Liver (tissue), 10 donors: ENCODE measurements at places on chromosomes 4 and X. TPM values are rescaled to one million over a fixed set of nuclear protein-coding genes. Genes with fewer than 3 reads are reported as not detected.

- H3K27ac ChIP-seq, result no peak overlapping the region
- H3K36me3 ChIP-seq, result no peaks in the 10 kb centered on the region
- H3K4me3 ChIP-seq, result no peak overlapping the region
- peak; percentile 33 for DNase-seq
- no peaks in the 10 kb centered on the region for H3K4me1 ChIP-seq
Measured at GRCh38 chrX:70998411-70999027, 67.6 kb upstream of the SLC7A3 start.

GRCh38 chr4:31557437-31557836, 837.3 kb downstream of the PCDH7 start:
- no peak overlapping the region for H3K4me3 ChIP-seq
- H3K36me3 ChIP-seq, result no peaks in the 10 kb centered on the region
- no peaks in the 10 kb centered on the region for H3K27me3 ChIP-seq
- H3K4me1 ChIP-seq, result no peaks in the 10 kb centered on the region
- no peak overlapping the region for H3K27ac ChIP-seq

Gene HELT
- not detected for total RNA-seq

- H3K36me3 ChIP-seq, result no peaks in the 10 kb centered on the region
- no peak overlapping the region for H3K27ac ChIP-seq
- H3K4me1 ChIP-seq, result no peaks in the 10 kb centered on the region
Measured at GRCh38 chrX:107576392-107576791, 51.9 kb upstream of the PRPS1 start.

GRCh38 chrX:140701480-140701879, 8.1 kb upstream of the LINC00632 start:
- H3K36me3 ChIP-seq, result no peaks in the 10 kb centered on the region
- no peaks in the 10 kb centered on the region for H3K4me1 ChIP-seq
- H3K27me3 ChIP-seq, result no peaks in the 10 kb centered on the region
- no peak for DNase-seq
- H3K27ac ChIP-seq, result no peak overlapping the region

- H3K36me3 ChIP-seq, result no peaks in the 10 kb centered on the region
- H3K4me3 ChIP-seq, result no peak overlapping the region
- no peak overlapping the region for H3K27ac ChIP-seq
- peaks cover 13% of the 10 kb centered on the region for H3K4me1 ChIP-seq
Measured at GRCh38 chr4:16078195-16078760, 5.5 kb downstream of the PROM1 start.

GRCh38 chrX:65994519-65995506, 45.1 kb downstream of the VSIG4 start:
- no peaks in the 10 kb centered on the region for H3K4me1 ChIP-seq
- DNase-seq, result no peak

GRCh38 chrX:153537526-153538295, 20.3 kb downstream of the ATP2B3 start:
- no peaks in the 10 kb centered on the region for H3K27me3 ChIP-seq
- H3K27ac ChIP-seq, result no peak overlapping the region
- H3K36me3 ChIP-seq, result no peaks in the 10 kb centered on the region
- DNase-seq, result no peak

GRCh38 chrX:13688384-13688957, 457 bp upstream of the RAB9A start:
- H3K27ac ChIP-seq, result peak overlapping the region; percentile 95
- no peak for DNase-seq

DNA sequence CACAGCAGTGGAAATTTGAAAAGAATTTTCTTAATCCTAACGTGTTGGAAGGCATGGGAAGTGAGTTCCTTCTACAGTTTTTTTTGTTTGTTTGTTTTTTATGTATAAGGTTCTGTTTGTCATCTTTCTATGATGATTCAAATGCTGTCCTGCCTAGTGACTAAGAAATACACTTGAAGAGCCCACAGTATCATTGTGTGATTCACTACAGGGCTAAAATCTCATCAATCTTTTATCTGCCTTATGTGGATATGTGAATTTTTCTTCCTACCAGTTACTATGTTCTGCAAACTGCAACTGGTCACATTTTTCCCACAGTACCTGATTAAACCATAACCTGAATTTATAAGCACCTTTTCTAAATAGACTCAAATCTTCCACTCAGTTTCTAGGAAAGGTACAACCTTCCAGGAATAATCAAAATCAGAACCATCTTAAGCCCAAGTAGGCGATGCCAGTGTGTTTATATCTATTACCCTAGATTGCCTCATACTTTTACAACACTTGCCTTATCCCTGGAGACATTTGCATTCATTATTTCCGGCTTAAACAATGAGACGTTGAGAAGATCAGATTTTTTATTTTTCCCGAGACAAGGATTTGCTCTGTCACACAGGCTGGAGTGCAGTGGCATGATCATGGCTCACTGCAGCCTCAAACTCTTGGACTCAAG, 214.6 kb upstream of the GALNT7 start:
- no peaks in the 10 kb centered on the region for H3K27me3 ChIP-seq
- no peak overlapping the region for H3K27ac ChIP-seq
- DNase-seq, result no peak
- no peak overlapping the region for H3K4me3 ChIP-seq
- H3K36me3 ChIP-seq, result no peaks in the 10 kb centered on the region
- H3K4me1 ChIP-seq, result no peaks in the 10 kb centered on the region

- no peaks in the 10 kb centered on the region for H3K36me3 ChIP-seq
- no peak overlapping the region for H3K27ac ChIP-seq
- no peak overlapping the region for H3K4me3 ChIP-seq
- no peaks in the 10 kb centered on the region for H3K4me1 ChIP-seq
- H3K27me3 ChIP-seq, result peaks cover 3% of the 10 kb centered on the region
Measured at GRCh38 chrX:153029875-153030274, 26.4 kb upstream of the PNMA3 start.

GRCh38 chr4:106063009-106063408, 167.7 kb downstream of the NPNT start:
- DNase-seq, result no peak
- H3K36me3 ChIP-seq, result no peaks in the 10 kb centered on the region
- no peaks in the 10 kb centered on the region for H3K4me1 ChIP-seq
- no peak overlapping the region for H3K27ac ChIP-seq

DNA sequence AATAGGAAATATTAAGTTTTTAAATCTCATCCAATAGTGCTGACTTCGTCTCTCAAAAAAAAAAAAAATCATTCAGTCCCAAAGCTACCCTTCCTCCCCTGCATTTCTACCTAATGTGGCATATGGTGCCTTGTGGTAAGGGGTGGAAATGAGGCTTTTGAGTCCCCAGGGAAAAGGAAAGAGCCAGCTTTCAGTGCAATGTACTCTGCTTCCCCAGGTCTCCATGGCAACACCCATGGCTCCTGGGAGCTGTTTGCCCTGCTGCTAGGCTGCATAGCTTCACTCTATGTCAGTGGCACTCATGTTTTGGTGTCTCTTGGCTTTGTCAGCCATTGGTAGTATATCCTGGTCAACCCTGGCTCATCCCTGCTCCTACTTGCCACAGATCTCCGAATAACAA, 175.9 kb downstream of the SLC39A8 start:
- no peaks in the 10 kb centered on the region for H3K36me3 ChIP-seq
- peaks cover 2% of the 10 kb centered on the region for H3K27me3 ChIP-seq
- no peak overlapping the region for H3K27ac ChIP-seq
- no peak overlapping the region for H3K4me3 ChIP-seq
- H3K4me1 ChIP-seq, result no peaks in the 10 kb centered on the region

Gene PNMA6F
- not detected for total RNA-seq

Gene MAGEC1
- total RNA-seq, result not detected

GRCh38 chrX:48472851-48473703, 2.9 kb upstream of the FTSJ1 start:
- no peak for DNase-seq
- H3K27me3 ChIP-seq, result peaks cover 7% of the 10 kb centered on the region
- H3K27ac ChIP-seq, result no peak overlapping the region
- no peaks in the 10 kb centered on the region for H3K4me1 ChIP-seq
- H3K4me3 ChIP-seq, result no peak overlapping the region
- H3K36me3 ChIP-seq, result no peaks in the 10 kb centered on the region

GRCh38 chrX:1507511-1508463, 29.2 kb downstream of the P2RY8 start:
- no peak overlapping the region for H3K27ac ChIP-seq
- H3K4me1 ChIP-seq, result no peaks in the 10 kb centered on the region

DNA sequence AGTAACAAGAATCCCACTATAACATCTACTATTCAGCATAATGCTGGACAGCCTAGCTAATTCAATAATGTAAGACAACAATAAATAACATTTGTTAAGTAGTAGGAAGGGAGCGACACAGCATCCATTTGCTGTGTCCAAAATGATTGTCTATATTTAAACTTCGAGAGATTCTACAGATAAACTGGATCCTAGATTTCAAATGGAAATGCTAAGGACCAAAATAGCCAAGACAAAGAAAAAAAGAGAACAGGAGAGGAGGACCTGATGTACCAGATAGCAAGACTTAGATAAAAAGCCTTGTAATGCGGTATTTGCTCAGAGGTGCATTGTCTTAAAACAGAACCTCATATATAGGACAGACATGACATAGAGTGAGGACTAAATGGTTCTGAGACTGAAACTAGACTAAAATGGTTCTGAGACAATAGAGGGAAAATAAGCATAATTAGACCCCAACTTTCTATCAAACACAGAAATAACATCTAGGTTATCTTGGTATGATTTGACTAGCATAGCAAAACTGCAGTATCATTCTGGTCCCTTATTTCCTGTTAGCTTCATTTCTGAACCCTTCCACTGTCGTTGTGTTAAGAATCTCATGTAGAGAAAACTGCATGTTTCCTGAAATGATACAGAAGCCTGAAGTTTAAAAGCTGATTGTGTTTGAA, 3.8 kb downstream of the HPGDS start:
- no peak for DNase-seq
- H3K36me3 ChIP-seq, result no peaks in the 10 kb centered on the region
- H3K4me1 ChIP-seq, result no peaks in the 10 kb centered on the region
- H3K27me3 ChIP-seq, result no peaks in the 10 kb centered on the region

DNA sequence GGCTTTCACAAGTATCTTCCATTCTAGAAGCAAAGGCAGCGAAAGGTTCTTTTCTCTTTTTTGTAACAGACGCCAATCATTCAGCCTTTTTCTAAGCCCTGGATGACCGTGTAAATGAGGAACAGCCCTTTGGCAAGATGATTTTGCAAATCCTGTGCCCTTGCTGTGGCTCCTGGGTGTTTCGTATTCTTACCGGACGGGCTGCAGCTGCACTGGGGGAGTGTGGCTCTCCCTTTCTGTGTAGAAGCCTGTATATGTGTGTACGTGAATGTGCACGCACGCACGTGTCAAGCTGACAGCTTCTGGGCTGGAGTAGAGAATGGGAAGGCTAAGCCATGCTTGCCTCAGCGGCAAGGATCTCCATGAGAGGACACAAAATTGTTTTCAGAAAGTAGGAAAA, 8.2 kb downstream of the GRPEL1 start:
- no peak for DNase-seq
- H3K27ac ChIP-seq, result no peak overlapping the region
- no peak overlapping the region for H3K4me3 ChIP-seq

- no peaks in the 10 kb centered on the region for H3K27me3 ChIP-seq
- H3K27ac ChIP-seq, result no peak overlapping the region
- no peak overlapping the region for H3K4me3 ChIP-seq
- no peaks in the 10 kb centered on the region for H3K4me1 ChIP-seq
Measured at GRCh38 chr4:176561368-176561767, 231.4 kb downstream of the VEGFC start.

DNA sequence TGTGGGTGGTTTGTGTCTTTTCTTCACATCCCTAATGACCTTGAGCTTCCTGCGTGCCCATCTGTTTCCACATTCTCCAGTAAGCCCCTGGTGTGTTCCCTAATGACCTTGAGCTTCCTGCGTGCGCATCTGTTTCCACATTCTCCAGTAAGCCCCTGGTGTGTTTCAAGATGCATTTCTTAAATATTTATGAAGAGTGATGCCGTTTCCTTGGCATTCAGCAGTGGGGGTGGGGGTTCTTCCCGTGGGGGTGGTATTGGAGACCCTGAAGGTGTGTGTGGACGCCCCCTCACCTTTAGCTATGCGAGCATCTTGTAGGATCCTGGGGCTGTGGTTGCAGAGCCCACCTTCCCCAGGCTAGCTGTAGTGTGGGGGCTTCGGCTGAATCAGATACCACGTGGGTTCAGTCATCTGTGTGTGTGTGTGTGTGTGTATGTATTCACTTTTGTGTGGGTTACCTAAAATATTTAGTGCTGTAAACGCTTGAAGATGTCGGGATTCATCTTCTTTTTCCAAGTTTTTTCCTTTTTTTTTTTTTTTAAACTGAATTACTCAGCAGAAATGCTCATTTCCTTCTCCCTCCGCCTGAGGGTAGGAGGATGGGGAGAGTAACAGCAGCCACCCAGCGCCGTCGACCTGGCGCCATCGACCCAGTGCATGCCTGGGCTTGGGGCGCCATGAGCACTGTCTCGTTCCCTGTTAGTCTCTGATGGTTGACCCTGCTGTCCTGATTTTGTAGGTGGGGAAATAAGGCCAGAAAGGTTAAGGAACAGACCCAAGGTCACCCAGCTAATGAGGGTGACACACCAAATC, 9.9 kb downstream of the NSG1 start:
- H3K36me3 ChIP-seq, result no peaks in the 10 kb centered on the region
- no peak overlapping the region for H3K4me3 ChIP-seq
- no peak for DNase-seq
- H3K27me3 ChIP-seq, result no peaks in the 10 kb centered on the region

DNA sequence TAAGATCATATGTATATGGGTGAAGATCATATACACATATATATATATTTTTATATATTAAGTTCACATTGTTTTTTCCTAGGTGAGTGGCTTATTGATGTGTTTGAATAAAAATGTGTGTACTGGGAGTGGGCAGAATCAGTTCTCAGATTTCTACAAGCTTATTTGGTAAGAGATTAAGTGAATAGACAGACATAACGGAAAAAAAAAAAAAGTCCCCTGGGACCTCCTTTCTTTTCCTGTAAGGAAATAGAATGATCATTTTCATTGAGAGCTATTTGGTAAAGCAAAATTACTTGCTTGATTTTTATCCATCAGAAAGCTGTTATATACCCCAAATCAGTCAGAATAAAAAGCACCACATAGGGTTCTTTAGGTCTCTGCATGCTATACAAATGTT, 597.7 kb downstream of the PCDH18 start:
- no peaks in the 10 kb centered on the region for H3K27me3 ChIP-seq
- H3K4me1 ChIP-seq, result no peaks in the 10 kb centered on the region
- no peak for DNase-seq
- H3K36me3 ChIP-seq, result no peaks in the 10 kb centered on the region
- H3K27ac ChIP-seq, result no peak overlapping the region
- H3K4me3 ChIP-seq, result no peak overlapping the region

Gene RAB28
- total RNA-seq, result 7.2 TPM

Gene GPR119
- not detected for total RNA-seq

Gene ADAM29
- total RNA-seq, result not detected

Gene SLC26A1
- 41.0 TPM for total RNA-seq

DNA sequence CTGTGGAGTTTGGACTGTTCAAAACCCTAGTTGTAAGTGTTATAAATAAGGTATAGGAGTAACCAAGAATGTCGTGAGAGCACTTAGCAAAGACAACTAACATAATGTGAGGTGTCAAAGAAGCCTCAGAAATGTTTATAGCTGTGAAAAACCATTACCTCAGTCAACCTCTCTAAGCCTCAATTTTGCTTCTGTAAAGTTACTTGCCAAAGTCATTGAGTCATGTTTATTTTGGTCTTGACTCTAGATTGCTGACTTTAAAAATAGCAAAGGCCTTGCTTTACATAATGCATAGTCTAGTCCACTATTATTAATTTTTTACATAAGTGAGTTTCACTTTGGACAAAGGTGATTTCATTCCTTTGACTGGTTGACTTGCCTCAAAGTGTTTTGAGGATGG, 257.6 kb upstream of the CXXC4 start:
- no peak overlapping the region for H3K27ac ChIP-seq
- no peak overlapping the region for H3K4me3 ChIP-seq
- DNase-seq, result no peak
- no peaks in the 10 kb centered on the region for H3K36me3 ChIP-seq
- H3K27me3 ChIP-seq, result no peaks in the 10 kb centered on the region

- peaks cover 5% of the 10 kb centered on the region for H3K4me1 ChIP-seq
- H3K27ac ChIP-seq, result no peak overlapping the region
- no peak for DNase-seq
- no peaks in the 10 kb centered on the region for H3K36me3 ChIP-seq
- H3K4me3 ChIP-seq, result no peak overlapping the region
Measured at GRCh38 chrX:68807818-68808217, 21.0 kb upstream of the EFNB1 start.

Gene SH3BGRL
- total RNA-seq, result 15.5 TPM
